Heart right ventricle (tissue), 16 donors: ENCODE measurements at places on chromosomes 11 and 22.

- no peak for DNase-seq
- H3K4me1 ChIP-seq = peaks cover 58% of the 10 kb centered on the region
These were observed 696 bp downstream of the MRGPRF start for GRCh38 chr11:69012092-69013008.

DNA sequence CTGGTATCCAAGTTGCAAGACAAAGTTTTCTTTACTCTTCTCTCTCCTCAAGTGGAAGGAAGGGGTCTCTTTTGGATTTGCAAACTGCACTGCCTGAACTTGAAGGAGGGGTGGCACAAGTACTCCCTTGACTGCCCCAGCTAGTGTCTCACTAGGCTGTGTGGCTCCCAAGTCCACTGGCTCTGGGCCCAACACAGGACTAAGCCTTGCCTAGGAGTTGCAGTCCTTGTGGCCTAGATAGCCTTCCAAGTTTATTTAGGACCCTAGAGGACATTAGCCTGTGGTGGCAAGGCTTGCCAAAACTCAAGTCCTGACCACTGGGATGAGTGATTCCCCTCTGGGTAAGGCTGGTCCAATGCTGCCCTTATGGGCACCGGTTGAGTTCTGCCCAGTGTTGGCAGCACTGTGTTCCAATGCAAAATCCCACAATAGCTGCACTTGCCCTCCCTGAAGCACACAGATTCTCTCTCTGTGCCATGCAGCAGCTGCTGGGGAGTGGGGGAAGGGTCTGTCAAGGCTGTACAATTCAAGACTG, 10.2 kb upstream of the WEE1 start:
- no peak for DNase-seq
- H3K4me3 ChIP-seq = no peak overlapping the region
- H3K27me3 ChIP-seq = no peaks in the 10 kb centered on the region
- peaks cover 23% of the 10 kb centered on the region for H3K4me1 ChIP-seq
- no peaks in the 10 kb centered on the region for H3K36me3 ChIP-seq

GRCh38 chr22:40329466-40329865, 16.8 kb upstream of the ADSL start:
- no peak overlapping the region for H3K27ac ChIP-seq
- peaks cover 22% of the 10 kb centered on the region for H3K4me1 ChIP-seq
- peaks cover 65% of the 10 kb centered on the region for H3K36me3 ChIP-seq
- H3K4me3 ChIP-seq = no peak overlapping the region
- DNase-seq = no peak

DNA sequence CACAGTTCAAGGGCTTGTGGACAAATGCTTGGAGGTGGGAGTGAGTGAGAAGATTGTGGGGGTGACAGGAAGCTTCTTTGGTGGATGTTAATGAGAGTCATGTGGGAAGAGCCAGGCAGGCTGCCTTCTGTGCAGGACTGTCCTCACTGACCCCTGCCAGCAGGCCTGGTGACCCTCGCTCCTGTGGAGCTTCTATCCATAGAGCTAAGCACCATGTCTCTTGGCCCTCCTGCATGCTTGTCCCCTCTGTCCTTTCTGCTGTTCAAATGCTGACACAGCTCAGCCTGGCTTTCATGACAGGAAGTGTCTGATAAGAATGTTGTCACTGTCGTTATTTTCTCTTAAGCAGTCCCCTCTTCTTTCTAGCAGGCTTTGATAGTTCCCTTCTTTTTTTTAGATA, 37.6 kb downstream of the NAT10 start:
- no peaks in the 10 kb centered on the region for H3K4me1 ChIP-seq
- H3K36me3 ChIP-seq = peaks cover 100% of the 10 kb centered on the region
- DNase-seq = no peak
- peak overlapping the region; percentile 43 for H3K27ac ChIP-seq
- H3K27me3 ChIP-seq = no peaks in the 10 kb centered on the region
- no peak overlapping the region for H3K4me3 ChIP-seq
